HFF-Myc (cell line): ENCODE measurements at places on chromosomes 11 and 22.

DNA sequence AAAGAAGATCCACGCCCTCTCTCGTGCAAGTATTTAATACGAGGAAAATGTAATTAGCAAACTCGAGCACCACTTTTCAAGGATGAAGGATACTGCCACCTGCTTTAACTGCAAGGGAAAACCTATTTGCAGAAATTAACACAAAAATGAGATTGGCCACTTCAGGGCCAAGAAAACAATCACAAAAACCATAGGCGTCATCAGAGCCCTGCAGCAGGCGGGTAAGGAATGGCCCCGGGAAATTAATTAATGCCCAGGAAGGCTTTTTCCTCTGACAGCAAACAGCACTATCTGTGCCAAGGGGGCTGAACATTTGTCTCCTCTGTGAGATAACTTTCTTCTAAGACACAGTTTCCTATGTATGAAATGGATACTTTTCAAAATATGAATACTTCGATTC, 255.7 kb downstream of the CTTN start:
- no peak for DNase-seq

- DNase-seq: no peak
Observed at GRCh38 chr11:134233729-134234179, 9.3 kb downstream of the VPS26B start.

DNA sequence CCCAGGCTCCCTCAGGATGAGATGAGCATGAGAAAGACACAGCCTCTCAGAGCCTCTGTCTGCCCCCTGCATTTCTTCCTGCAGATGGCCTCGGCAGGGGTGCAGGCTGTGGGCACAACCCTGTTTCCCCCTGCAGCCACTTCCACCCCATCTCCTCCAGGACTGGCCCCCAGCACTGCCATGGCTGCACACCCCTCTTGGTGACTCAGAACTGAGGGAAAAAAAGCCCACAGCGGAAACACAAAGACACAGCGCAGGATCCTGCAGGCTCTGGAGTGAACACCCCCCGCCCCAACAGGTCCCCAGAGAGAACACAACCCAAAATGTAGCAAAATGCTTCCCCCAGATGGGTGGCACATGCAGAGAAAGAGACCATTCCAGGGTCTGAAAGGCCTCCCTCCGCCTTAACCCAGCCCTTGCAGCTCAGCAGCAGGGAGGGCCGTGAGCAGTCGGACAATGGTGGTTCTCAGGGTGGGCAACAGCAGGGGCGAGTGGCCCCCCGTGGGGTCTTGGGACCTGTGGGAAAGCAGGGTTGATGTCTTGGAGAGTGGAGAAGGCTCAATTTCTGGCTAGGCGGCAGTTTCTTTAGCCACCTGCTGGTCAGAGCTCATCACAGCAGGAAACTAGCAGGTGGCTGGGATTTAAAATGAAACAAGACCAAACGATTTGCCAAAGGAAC, 8.0 kb downstream of the TUBGCP6 start:
- no peak for DNase-seq

GRCh38 chr22:28779833-28780232, 7.3 kb downstream of the CCDC117 start:
- no peak for DNase-seq

DNA sequence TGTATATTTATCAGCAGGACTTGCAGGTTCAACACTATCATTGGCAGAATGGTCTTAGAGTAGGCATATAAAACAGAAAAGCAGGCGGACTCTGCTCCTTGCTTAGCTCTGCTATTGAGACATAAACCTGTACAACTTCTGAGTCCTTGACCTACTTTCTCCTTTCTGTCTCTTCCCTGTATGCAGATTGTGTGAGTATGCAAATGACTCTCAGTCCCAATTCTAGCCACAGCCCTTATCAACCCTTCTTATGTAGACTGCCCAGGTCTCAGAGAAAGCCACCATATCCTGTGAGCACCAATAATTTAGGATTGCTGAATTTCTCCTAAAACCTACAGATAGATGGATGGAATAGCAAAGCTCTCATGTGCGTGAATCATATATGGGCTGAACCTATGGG, 367.6 kb upstream of the DDI1 start:
- no peak for DNase-seq

GRCh38 chr11:76443268-76443980, 1.4 kb upstream of the EMSY start:
- no peak for DNase-seq

- no peak for DNase-seq
Observed at GRCh38 chr11:14417186-14417585, 58.2 kb upstream of the RRAS2 start.

GRCh38 chr22:48485149-48486133, 1342.2 kb downstream of the BRD1 start:
- no peak for DNase-seq

DNA sequence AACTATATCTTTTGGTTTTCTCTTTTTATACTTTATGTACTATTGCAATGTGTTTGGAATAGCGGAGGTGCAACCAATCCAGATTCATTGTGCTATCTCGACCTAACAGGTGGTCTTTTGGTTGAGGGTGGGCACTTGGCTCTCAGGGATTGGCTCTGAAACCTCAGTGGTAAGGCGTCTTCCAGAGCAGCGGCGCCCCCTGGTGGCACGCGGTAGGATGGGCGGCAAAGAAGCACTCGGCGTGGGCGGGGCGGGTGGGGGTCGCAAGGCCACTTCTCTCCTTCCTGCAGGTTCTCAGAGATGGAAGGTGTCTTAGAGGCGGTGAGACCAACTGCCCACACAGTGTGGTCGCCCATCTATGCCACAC, 19.2 kb upstream of the PLET1 start:
- DNase-seq: no peak

DNA sequence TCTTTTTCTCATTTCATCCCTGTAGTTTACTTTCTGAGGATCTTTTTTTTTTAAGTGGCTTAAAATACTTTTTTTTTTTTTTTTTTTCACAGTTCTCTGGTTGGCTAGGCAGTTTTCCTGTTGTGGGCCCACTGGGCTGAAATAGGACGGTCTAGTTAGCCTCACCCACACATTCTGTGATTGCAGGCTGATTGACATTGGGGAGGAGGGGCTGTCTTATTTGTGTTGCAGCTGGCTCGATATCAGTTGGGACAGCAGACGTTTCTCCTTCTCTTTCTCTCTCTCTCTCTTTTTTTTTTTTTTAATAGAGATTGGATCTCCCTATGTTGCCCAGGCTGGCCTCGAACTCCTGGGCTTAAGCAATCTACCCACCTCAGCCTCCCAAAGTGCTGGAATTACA, 6.9 kb downstream of the BCR start:
- no peak for DNase-seq

- DNase-seq: no peak
Observed at GRCh38 chr11:133808393-133809140, 36.7 kb downstream of the SPATA19 start.

DNA sequence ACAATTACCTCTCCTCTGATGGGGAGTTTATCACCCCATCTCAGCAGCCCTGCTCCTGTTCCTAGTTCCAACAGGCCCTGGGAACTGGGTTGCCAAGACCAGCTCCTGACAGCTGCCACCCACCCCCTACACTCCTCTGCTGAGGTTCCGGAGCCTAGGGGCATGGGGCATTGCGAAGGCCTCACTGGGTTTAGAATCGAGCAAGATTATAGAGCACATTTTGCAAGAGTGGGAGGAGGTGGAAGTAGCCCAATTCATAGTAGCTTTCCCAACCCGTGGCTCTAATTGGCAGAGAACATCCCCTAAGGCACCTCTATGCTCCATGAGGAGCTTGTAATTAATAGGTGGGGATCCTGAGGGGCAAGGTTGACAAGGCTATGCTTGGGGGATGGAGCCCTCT, 23.0 kb downstream of the MYEOV start:
- DNase-seq: no peak

DNA sequence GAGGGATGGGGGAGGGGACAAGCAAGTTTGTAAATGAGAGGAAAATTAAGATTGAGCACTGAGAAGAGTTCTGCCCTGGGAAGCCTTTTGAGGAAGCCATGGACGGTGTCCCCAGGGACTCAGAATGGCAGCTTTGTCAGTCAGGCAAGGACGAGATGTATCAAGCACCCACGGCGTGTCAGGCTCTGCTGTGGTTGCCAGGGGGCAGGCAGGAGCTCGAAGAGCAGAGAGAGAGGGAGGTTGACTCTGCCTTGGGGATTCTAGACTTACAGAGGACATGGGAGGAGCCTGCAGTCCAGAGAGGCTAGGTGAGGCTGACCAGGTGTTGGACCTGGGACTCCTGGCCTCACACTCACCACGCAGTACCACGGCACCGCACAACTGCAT, 29.1 kb upstream of the SYT7 start:
- no peak for DNase-seq

DNA sequence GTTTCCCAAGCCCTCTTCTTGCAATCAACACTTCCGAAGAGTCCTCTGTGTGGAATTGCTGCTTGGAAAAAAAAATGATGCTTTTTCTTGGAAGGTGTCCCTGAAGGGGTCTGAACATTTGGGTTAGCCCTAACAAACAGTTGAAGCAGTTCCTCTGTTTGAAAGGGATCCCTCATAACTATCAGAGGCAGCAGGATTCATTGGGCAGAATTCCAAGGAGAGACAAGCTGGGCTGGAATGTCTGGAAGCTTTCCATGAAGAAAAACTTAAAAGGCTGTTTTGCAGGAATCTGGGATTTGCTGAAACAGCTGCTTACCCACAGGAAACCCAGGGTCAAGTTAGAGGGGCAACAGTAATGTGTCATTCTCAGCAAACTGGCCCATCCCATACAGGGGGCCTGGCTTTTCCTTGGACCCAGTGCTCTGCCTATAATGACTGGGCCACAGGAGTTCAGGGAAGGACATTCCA, 3.1 kb downstream of the CSNK2A3 start:
- peak; percentile 89 for DNase-seq

DNA sequence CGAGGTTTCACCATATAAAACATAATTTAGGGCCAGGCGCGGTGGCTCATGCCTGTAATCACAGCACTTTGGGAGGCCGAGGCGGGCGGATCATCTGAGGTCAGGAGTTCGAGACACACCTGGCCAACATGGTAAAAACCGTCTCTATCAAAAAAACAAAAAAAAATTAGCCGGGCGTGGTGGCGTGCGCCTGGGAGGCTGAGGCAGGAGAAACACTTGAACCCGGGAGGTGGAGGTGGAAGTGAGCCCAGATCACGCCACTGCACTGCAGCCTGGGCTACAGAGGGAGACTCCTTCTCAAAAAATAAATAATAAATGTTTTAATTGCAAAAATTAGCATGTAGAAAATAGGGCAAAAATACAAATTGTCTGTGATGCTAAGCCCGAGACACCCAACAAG, 993 bp upstream of the SFI1 start:
- DNase-seq: no peak

DNA sequence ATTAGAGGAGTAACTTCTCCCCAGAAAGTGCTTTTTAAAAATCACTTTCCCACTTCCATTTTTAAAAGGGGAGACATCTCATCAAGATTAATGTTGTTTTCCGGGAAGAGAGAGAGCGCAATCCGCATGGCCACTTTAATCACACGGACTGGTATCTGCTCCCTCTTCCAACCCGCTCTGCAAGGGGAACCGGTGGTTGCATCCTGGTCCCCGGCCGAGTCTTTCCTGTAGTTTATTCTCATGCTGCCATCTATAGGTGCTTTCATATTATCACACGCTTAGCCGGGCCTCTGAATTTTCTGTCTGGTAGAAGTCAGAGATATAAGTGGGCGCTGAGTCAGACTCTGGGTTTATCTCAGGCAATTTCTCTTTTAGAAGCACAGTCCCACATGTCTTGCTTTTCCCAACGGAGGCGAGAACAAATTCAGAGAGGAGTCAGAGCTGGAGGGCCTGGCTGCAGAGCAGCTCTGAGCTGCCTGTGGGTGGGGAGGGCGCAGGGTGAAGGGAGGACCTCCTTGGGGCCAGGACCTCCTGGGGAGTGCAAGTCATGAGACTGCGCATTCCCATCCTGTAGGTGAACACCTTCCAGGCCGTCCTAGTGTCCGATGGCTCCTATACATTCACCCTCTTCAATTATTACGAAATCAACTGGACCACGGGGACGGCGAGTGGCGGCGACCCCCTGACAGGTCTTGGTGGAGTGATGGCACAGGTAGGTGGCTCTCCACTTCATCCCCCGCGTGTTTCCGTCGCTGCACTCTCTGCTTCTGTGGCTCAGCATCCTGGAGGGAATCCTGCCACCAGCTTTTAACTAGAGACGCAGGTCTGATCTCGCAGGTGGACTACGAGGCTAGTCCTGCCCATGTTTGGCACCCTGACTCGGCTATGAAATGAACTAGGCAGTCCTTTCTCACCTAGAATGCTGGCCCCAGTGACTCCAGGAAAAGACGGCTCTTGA, 11.7 kb downstream of the TECTA start:
- peak; percentile 40 for DNase-seq

DNA sequence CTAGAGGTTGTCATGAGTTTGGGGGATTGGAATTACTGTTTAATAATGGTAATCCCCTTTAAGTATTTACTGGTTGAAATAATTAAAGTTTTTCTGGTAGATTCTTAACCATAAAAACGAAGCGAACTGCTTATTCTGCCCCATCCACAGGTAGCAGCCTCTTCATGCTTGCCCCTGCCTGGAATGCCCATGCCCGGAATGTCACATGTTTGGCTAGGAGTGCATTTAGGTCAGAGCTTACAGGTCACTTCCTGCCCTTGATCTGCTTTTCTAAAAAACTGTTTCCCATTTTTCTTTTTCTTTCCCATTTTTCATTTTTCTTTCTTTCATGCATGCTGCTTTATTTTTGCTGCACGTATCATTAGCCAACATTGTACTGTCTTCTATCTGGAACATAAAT, 69.1 kb downstream of the YAP1 start:
- DNase-seq: no peak

GRCh38 chr22:45916515-45916914, 60.4 kb downstream of the WNT7B start:
- no peak for DNase-seq

GRCh38 chr22:41447435-41448188, 1.0 kb upstream of the TOB2 start:
- DNase-seq: no peak

- no peak for DNase-seq
Observed at GRCh38 chr11:115591380-115591779, 87.2 kb upstream of the CADM1 start.

DNA sequence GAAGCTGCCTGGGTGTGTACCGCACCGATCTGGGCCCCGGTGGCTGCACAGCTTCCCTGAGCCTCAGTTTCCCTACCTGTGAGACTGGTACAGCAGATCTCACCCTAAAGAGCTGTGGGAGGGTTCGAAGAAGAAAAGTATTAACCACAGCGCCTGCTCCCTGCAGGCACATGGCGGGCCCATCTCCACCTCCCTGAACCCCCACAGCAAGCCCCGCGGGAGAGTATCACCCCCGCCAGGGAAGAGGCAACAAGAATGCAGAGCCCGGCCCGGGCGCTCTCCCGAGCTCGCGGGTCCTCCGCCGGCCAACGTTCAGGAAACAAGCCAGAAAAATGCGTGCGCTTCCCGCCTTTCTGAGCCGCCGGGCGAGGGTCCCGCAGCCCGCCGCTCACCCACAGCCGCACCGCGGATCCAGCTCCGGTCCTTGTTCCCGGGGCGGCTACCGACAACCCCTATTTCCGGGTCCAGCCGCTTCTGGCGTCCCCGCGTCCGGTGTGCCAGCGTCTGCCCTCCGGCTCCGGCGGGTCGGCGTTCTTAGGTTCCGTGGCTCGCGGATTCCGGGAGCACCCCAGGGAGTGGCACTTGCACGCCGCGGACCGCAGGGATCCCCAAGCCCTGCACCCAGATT, at the start of gene TOP3B:
TOP3B (minus strand) TSS at position 450 of the 628 bp plus-strand sequence. CDS start 7,078 bp downstream, outside the sequence.
- DNase-seq: peak; percentile 14

- DNase-seq: no peak
Observed at GRCh38 chr11:131386408-131386807, 16.0 kb downstream of the NTM start.
